ENCODE measurements at places on chromosomes 2 and 18. TPM values are rescaled to one million over a fixed set of nuclear protein-coding genes. Genes with fewer than 3 reads are reported as not detected.

CRYGC gene
- not detected for total RNA-seq

- DNase-seq: peak; percentile 37
Measured at GRCh38 chr2:102258386-102259074, 52.8 kb upstream of the IL1RL1 start.

- DNase-seq: no peak
Measured at GRCh38 chr2:25853038-25853638, 25.1 kb downstream of the ASXL2 start.

- DNase-seq: no peak
Measured at GRCh38 chr2:197934261-197934933, 130.0 kb downstream of the PLCL1 start.

- DNase-seq: no peak
Measured at GRCh38 chr18:4636967-4637366, 181.9 kb upstream of the DLGAP1 start.
